ENCODE measurements at places on chromosomes 1 and 21.

DNA sequence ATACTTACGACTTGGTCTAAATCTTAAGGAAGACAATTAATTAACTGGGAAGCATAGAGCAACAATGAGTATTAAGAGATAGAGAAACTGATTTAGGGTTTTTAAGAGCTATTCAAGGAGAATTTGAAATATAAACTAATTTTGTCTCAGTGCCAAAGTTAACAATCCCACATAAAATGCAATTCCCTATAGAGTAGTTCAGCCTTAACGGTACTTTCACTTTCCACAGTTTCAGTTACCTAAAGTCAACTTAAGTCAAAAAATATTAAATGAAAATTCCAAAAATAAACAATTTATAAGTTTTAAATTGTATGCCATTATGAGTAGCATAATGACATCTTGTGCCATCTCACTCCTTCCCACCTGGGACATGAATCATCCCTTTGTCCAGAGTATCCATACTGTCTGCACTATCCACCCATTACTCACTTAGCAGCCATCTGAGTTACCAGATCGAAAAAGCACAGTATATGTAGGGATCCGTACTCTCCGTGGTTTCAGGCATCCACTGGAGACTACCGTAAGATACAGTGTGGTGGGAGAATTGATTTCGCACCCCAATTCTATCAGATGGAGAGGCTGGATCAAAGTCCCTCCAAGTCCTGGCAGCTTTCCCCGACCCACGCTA, 4.8 kb upstream of the SARS1 start:
- no peak for DNase-seq

DNA sequence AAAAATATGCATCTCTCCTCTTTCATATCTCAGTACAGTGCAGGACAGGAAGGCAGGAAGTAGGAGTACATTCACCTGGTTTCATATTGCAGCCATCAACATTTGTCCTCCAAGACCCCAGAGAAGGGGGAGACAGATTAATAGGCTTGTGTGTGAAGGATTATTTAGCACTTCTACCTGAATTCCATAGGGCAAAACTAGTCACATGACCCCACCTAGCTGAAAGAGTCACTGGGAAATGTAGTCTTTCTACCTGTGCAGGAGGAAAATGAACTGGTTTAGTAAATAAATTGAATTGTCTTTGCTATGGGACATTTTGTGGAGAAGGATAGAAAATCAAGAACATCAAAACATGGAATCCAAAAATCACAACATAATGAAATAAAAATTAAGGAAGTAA, 13.9 kb upstream of the TRIM33 start:
- no peak for DNase-seq

DNA sequence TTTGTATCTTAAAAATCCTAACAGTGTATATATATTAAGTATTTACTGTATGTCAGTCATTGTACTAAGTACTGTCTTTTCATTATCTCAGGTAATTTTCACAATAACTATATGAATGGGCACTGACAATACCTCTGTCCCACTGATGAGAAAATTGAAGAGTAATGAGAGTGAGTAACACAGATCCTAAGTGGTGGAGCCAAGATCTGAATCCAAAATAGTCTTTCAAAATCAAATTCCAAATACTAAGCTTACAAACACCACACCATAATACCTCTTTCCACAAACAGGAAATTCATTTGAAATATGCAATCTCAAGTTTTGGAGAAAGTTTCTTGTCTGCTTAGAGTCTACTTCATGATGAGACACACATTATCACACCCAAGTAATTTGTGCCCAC, 105.9 kb upstream of the EDEM3 start:
- DNase-seq, result no peak

DNA sequence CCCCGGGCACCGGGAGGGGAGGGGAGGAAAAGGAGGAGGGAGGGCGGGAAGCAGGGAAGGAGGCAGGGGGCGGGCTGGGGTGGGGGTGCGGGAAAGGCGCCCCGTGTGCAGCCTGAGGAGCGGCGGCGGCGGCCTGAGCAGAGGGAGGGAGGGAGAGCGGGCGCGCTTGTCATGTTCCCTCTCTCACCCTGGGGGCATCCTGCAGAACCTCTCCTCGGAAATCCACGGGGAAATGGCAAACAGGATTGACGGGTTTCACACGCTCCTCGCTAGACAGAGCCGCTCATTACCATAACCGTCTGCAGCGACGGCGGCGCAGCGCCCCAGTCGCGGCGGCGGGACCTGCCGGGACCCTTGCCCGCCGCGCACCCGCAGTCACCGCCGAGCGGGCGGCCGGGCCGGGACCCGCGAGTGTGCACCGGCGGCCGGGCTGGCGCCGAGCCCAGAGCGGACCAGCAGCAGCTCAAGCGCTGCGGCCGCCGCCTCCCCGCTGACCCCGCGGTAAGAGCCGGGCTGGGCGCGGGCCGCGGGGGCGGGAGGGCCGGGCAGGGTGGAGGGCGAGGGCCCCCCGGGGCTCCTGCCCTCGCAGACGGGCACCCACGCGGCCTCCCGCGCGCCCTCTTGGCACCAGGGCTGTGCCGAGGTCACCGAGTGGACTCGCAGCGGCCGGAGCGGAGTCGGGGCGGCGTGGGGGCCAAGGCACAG, at the start of gene SERTAD4:
Gene SERTAD4 (plus strand): TSS at position 286 of the 705 bp plus-strand sequence. CDS start 5,165 bp downstream, outside the sequence.
- DNase-seq, result no peak

DNA sequence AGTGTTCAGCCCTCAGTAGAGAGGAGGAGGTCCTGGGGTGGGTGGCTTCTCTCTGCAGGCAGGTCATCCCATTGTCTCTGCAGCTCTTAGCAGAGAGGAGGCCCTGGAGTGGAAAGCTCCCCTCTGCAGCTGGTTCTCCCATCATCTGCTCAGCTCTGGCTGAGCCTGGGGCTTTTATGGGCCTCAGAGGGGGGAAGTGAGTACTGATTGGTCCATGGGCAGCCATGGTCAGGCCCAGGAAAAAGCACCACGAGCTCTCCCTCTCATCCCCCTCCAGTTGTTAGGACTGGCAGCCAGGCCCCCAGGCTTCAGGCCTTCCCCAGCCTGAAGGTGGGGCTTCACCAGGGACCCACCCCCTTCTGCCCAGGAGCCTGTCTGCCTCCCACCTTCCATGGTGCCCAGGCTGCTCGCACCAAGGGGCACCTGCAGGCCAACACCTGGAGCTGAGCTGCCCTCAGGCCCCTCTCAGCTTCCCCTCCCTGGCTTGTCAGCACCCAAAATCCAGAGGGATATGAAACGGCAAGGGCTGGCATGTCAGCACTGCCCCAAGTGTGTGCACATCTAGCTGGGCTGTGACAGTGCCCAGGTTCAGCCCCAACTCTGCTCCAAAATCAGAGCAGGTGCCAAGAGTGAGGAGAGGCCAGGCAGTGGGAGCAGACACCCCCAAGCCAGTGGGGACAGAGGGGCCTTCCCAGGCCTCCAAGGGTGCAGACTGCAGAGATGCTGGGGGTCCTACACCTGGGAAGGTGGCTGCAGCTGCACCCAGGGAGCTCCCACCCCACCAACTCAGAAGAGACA, 449.0 kb downstream of the MATN1 start:
- no peak for DNase-seq

Data from activated CD4-positive, alpha-beta T cell treated with anti-CD3 and anti-CD28 coated beads, Interleukin-2, amount 50 U/mL, for 24 hours (primary cell).